ENCODE measurements at places on chromosomes 7 and 10. TPM values are rescaled to one million over a fixed set of nuclear protein-coding genes. Genes with fewer than 3 reads are reported as not detected.

Gene CYREN
- total RNA-seq, result 33.4 TPM

DNA sequence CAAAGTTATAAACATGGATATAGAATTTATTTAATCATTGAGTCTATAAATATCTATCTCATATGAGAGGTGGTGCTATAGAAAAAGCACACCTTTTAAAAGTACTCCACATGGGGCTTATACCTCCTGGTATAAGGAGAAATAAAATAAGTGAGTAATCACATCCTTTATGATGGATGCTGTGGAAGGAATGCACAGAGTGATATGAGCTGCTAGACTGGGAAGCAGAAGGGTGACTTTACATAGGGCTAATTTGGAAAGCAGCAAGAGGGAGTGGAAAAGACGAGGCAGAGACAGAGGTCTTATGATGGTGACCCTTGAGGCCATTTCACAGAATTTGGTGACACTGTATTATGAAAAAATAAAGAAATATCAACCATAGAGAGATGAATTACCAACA is 59.4 kb upstream of the AHR start:
- no peak for DNase-seq

Gene ITGA8
- total RNA-seq, result 15.5 TPM

GRCh38 chr7:115128154-115128553 is 206.3 kb downstream of the MDFIC start:
- no peak for DNase-seq

Gene ZNF467
- total RNA-seq, result 13.3 TPM

- no peak for DNase-seq
Observed at GRCh38 chr10:73911553-73912004, 647 bp downstream of the PLAU start.

GRCh38 chr7:2182461-2182860 is 50.3 kb downstream of the MAD1L1 start:
- DNase-seq, result no peak

Data from vagina (tissue), 2 donors.